Fibroblast of skin of right biceps (primary cell): ENCODE measurements at places on chromosomes 2 and 18.

- no peak for DNase-seq
Measured at GRCh38 chr2:164620873-164621763, at the start of gene GRB14. TSS of gene GRB14 (minus strand) at chr2:164621482. CDS start at chr2:164621309, 173 bp downstream.

DNA sequence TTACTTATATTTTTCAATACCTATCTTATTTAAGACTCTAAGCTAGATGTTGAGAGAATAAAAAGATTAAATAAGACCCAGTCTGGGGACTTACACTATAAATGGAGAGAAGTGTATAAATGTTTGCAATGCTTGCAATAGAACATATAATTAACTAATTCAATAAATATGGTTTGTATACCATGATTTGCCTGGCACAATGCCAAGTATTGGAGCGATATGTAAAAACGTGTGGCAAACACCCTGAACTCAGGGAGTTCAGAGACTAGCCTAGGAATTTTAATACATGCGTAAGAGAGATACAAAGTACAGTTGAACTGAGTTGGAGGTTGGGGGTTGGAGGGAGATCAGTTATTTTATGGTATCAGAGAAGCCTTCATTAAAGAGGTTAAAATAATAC lies 251.8 kb upstream of the DDX18 start:
- DNase-seq, result no peak

DNA sequence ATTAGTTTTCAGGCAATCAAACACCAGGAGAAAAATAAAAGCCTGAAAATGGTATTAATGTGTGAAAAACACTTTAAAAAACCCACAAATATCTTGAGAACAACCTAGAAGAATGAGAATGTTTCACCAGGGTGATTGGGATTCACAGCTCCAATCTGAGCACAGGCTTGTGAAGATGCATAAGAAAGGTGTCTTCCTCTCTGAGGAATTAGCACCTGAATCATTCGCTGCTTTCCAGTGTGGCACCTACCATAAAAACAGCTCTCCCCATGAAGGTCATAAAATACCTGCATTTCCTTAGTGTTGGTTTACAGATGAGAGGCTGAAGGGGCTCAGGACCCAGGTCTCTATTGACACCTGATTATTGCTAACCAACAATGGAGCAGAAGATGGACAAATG lies 499.7 kb upstream of the KLHL29 start:
- DNase-seq, result no peak

DNA sequence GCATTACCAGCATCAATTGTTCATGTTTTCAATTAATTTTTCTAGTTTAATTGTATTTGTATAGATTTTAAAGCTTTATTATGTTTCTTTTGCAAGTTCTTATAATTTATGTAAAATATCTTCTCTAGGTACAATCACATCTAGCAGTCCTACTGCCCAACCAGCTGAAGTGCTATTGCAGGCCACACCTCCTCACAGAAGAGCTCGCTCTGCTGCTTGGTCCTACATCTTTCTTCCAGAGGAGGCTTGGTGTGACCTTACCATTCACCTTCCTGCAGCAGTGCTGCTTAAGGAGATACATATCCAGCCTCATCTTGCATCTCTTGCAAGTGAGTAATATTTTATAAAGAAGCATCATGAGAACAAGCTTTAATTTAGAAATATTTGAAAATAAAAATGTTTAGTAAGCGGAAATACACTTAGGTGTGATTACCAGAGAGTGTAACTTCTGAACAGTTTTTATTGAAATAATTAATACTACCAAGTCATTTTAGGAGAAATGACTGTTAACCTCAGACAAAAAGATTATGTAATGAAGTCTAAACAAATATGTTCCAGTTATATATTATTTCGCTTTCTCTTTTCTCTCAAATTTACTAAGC lies 122.9 kb upstream of the TTC27 start:
- DNase-seq, result no peak

DNA sequence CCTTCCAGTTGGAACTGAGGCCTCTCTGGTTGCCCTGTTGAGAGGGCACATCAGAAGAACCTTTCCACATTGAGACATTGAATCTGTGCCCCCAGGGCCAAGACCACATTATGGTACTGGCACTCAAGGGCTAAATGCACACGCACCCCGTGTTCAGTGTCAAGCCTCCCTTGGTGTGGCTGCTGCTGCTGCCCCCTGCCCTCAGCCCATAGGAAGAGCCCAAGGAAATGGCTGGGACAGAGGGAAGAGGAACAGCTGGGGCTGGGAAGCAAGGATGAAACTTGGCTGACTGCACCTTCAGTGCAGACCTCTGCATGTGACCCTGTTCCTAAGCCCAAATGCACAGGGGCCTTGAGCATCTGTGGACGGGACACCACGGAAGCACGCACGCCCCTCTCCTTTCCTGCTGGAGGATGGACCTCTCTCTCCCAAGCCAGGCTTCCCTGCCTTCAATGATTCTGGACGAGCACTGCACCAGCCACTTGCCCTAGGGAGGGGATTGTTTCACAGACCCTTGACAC lies 40.2 kb downstream of the NIFK start:
- DNase-seq, result no peak

DNA sequence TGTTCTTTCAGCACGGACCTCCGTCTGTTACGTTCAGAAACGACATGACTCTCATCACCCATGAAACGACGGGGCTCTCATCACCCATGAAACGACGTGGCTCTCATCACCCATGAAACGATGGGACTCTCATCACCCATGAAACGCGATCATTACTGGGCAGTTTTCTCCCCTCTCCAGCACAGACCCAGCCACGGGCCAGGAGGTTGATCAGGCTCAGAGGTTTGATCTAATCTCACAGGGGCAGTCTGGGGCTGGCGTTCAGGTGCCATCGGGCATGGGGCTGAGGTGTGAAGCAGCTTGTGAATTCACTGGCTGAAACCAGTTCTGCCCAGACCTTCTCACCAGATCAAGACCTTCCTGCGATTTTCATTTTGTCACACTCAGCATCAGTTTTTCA lies 296.4 kb downstream of the NDUFA10 start:
- no peak for DNase-seq

DNA sequence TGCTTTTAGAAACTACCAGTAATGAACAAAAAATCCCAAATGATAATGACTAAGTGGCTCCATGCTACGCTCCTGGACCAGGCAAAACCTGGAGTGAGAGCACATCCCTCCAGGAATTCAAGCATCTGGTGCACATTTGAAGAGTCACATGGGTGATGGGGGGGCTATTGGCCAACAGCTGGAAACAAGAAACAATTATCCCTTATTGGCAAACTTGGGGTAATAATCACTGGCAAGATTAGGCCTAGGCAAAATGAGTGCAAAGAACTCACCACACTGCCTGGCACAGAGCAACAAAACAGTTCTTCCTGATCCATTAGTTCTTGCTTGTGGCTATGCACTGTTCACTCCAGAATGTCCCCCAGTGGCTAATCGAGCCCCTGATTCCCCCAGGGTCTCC lies 66.1 kb downstream of the GYPC start:
- no peak for DNase-seq
